ENCODE measurements at places on chromosomes 5 and 9.
A peak's percentile ranks its signal among the peaks of the same experiment; 100 is the strongest.

DNA sequence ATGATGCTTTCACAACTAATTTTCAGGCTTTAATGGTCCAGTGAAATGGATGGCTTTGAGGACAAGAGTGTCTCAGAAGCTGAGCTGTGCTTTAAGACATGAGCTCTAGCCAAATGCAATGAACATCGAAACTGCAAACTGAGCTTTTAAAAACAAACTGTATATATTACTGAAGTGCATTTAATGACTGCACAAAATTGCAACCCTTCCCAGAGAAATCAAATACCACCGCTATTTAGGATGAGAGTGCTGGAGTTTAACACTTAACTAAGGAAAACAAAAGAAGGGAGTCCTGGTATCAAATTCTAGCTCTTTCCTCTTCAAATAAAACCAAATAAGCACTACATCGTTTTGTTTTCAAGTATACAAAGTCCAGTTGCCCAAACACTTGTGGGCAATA, 163.9 kb downstream of the SLF1 start:
- DNase-seq = no peak

- no peak for DNase-seq
Observed at GRCh38 chr9:109114670-109115069, 5.1 kb downstream of the TMEM245 start.

DNA sequence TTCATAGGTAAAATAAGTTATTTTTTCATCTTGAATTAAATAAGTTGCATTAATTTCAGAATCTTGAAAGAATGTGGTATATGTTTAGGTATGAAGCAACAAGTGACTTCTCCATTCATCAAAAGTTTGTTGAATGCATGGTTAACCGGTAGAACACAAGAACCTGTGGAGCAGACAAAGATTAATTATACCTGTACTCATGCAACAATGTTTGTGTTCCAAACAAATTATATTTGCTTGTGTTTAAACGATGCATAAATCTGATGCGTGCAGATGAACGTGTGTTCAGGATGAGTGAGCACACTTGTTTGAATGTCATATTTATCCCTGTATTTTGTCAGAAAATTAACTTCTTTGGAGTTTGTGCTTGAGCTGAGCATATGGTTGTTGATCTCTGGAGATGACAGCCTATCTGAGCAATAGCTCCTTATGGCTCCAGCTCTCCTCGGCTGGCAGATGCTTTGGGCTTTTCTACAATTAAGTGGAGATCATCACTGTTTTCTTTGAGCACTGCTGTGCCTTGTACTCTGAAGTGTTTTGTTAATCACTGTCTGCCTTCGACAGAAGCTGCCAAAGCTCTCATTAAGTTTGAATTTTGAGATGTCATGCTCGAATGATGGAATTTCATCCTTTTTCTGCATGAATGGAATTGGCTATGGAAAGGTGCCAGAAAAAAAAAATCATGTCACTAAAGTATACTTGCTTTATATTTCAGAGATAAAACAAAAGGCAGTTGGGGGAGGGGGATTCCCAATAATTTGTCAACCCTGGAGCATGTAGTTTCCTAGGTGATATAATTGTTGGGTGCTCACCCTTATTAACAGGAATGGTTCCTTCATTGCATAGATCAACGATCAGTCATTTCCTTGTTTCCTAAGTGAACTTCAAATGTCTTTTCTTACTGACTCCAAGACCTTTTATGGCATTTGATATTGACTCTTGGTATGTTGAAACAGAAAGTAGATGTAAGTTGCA, 502.5 kb upstream of the ARRDC3 start:
- peak; percentile 53 for DNase-seq

DNA sequence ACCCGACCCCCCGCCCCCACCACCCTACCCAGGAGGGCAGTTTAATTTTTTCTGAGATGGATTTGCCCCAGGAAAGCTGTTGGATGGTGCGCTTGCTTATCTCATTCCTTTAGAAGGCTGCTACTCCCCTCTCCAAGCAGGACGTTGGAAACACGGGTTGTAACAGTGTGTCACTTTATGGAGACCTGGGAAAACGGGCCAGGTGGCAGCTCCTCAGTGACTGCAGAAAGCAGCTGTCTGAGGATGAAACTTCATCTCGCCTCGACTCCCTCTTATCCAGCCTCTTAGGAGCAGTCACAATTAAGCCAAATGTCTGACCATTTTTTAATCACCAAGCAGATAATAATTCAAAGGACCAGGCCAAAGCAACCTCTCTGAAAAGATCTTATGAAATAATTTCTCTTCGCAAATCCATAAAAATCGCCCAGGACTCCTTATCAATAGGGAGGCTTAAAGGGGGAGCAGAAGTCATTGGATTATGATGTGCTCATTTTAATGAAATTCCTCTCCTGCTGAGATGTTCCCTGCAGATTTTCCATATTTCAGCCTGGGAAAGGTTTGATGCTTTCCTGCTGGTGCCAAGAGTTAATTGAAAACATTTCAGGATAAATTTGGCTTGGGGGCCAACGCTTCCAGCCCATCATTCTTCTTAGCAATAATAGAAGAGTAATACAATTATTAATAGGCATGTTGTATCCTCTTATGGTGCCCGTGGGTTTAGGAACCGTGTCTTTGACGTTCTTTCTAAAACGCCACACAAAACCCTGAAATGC, 26.0 kb downstream of the GAS1 start:
- DNase-seq = peak; percentile 11

DNA sequence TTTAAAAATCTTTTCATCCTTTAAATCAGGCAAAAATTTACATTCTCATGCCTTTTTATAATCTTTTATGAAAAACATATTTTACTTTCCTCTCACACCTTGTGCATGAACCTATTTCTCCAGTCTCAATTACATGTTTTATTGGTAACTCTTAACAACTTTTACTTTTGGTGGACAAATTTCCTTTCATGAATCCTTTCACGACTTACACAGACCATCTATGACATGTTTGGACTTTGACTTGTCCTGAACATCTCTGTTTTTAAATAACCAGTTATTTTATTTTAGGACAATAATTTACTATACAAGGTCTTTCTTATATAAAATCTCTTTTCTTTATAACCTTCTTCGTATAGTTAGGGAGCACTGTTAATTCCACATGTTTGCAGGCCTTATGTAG, 26.5 kb upstream of the MTMR12 start:
- DNase-seq = peak; percentile 61

DNA sequence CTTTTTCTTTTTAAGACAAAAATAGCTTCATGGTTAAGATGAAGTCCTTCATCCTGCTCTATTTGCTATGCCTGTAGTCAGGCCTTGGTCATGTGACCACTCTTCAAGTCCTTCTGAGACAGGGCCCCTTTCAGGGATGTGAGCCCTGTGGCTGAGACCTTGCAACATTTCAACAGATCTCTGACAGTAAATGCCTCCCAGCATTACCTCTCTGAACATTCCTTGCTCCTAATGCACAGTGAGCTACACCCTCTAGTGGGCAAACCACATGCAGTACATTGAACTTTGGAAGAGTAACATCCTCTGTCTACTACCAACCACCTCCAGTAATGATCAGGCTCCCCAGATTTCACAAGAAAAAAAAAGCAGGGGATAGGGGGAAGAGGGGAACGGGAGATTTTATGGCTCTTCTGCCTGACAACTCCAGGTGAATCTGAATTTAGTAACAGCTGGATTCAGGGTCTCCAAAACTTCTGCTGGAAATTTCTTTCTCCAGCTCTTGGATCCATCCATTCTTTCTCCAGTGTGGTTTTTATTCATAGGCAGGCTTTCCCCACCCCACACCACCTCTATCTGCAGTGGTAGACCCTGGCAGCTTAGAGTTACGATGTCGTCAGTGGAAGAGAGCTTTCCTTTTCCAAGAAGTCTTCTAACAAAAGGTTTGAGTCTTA, 8.9 kb upstream of the FBXO38 start:
- no peak for DNase-seq

GRCh38 chr9:127966416-127967150, 14.2 kb downstream of the EEIG1 start:
- no peak for DNase-seq

- DNase-seq = no peak
Observed at GRCh38 chr9:89771205-89771604, 166.4 kb downstream of the GADD45G start.

GRCh38 chr9:81686614-81687520, 2.5 kb downstream of the TLE1 start:
- DNase-seq = peak; percentile 86

DNA sequence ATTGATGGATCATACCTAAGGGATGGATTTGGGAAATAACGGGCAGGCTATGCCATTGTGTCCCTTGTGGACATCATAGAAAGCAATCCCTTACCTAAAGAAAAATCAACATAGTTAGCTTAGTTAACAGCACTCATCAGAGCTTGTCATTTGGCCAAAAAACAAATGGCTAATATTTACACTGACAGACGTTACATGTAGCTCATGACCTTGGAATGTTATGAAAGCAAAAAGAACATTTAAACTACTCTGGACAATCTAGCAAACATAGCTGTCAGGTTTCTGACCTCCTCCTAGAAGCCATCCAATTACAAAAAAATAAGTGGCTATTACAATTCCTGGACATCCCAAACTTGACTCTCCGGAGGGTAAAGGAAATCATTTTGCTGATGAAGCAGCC, 23.8 kb downstream of the TMEM232 start:
- DNase-seq = no peak

- no peak for DNase-seq
Observed at GRCh38 chr5:96755851-96756250, 51.9 kb downstream of the ERAP1 start.

DNA sequence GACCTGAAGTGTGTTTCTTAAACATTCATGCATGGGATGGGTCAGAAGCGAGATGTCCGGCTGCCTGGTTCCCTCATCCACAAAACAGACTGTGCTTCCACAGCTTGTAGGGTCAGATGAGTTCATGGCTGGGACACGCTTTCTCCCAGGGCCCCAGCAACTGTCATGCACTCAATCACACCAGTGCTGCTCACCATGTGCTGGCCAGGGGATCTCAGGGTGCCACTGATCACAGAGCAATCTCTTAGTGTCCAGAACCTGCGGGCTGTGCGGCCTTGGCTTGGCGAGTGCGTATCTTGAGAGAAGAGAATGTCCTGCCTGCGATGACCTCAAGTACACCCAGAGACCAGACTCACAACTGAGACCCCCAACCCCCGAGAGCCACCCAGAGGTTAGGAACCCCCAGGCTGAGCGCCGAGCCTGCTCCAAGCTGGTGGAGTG, 26.0 kb upstream of the FCN2 start:
- DNase-seq = no peak

- DNase-seq = peak; percentile 45
Observed at GRCh38 chr9:37575921-37576721, at the start of gene FBXO10. Gene FBXO10, minus strand, starts transcription at chr9:37576380. Its CDS starts 34,612 bp downstream, at chr9:37541768.

- DNase-seq = peak; percentile 54
Observed at GRCh38 chr5:55232271-55232984, 980 bp downstream of the CCNO start.

Measured in NCI-H2171 (cell line).